ENCODE measurements at places on chromosomes 11 and 22.

DNA sequence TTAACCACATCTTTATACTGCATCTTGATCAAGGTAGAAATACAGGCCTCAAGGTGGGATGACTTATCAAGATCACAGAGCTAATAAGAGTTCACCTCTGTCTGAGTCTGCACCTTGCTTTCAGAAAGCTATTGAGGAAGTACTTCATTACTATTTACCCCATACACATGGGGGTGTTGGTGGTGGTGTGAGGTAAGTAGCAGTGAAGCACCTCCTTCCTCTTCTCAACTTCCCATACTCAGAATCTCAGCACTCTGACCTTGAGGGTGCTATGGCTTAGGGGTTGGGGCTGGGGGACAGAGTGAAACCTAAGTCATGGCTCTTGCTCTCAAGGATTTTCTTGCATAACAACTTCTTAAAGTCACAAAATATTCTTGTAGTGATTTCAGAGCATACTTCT, 56.9 kb downstream of the ME3 start:
- DNase-seq: no peak

DNA sequence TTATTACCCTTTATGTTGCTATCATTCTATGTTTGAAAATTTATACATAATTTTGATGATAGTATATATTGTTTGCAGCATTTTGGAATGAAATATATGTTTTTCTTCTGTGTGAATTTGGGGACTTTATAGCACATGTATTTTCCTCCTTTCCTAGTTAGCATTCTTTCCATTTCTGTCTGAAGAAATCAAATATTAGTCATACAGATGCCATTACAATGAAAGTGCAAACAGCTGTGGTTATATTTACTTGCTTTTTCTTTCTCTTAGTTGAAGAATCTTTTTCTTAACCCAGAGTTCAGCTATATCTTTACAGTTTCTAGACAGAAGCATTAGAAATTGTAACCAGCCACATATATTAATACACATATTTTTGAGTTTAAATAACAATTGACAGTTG, 753.1 kb upstream of the ARHGAP42 start:
- DNase-seq: no peak

GRCh38 chr22:50306753-50307749, at the start of gene PLXNB2:
Gene PLXNB2 (minus strand): TSS chr22:50307646. CDS start chr22:50290584, 17,062 bp downstream.
- DNase-seq: peak; percentile 84

DNA sequence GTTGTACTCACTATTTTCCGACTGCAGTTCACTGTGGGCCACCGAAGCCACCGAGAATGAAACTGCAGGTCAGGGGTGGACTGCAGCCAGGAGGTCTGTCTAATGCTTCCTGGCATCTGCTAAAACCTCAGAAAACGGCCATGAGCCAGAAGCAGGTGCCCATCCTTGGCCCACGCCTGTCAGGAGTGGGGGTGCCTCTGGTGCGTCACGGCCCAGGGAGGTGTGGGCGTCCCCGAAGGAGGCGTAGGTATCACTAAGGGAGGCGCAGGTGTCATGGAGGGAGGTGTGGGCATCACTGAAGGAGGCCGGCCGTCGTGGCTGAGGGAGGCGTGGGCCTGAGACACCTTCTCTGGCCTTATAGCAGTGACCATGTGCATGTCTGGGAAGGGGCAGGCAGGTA, 456.2 kb downstream of the TBC1D22A start:
- no peak for DNase-seq

GRCh38 chr22:40534379-40535188, 101.9 kb downstream of the MRTFA start:
- DNase-seq: no peak

DNA sequence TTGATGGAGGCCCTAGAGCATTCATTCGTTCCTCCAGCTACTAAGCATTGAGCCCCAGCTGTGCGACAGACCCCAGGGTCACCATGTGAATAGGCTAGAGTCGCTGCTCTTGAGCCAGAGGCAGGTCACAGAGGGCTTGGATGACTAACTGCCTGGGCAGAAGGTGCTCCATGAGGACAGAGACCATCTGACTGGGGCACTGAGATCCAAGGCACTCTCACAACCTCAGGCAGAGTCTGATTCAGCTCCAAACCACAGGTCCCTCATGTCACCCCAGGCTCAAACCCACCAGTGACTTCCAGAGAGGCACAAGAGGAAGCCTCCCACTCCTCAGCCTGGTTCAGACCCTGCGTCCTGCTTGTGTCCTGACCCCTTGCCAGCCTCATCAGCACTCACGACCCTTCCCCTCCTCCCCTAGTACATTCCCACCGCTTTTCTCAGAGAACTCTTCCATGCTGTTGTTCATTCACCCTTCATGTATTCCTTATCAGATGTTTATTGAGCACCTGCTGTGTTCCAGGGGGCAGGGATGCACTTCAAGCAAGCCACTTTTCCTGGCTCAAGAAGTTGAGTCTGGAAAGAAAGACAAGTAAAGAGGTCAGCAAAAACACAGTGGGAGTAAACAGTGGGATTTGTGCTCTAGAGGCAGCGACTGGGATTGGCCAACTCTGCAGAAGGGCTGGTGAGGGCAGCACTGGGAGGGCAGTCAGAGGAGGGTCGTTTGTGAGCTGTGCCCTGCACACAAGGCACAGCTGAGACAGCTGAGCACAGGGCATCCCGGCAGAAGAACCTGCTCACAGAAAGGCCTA, 9.3 kb downstream of the OAF start:
- no peak for DNase-seq

- no peak for DNase-seq
Observed at GRCh38 chr11:2561696-2562581, 117.1 kb downstream of the KCNQ1 start.

DNA sequence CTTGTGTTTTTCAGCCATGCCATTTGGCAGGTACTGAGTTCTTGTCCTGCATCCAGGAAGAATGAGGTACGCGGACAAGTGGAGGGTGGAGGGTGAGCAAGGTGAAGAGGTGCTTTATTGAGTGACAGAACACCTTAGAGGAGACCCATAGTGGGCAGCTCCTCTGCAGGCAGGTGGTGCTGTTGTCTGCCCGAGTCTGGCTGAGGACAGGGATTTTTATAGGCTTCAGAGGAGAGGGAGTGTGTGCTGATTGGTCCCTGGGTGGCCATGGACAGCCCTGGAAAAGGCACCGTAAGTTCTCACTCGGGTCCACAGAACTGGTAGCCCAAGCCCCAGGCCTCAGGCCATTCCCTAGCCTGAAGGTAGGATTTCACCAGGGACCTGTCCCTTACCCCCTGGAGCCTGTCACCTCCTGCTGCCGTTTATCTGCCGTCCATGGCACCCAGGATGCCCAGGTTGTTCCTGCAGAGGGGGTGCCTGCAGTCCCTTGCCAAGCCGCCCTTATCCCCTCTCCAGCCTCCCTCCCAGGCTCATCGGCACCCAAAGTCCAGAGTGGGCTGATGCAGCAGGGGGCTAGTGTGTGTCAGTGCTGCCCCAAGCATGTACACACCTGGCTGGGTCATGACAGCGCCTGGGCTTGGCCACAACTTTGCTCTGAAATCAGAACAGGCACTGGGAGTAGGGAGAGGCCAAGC, 213.6 kb downstream of the LRRC4C start:
- no peak for DNase-seq

DNA sequence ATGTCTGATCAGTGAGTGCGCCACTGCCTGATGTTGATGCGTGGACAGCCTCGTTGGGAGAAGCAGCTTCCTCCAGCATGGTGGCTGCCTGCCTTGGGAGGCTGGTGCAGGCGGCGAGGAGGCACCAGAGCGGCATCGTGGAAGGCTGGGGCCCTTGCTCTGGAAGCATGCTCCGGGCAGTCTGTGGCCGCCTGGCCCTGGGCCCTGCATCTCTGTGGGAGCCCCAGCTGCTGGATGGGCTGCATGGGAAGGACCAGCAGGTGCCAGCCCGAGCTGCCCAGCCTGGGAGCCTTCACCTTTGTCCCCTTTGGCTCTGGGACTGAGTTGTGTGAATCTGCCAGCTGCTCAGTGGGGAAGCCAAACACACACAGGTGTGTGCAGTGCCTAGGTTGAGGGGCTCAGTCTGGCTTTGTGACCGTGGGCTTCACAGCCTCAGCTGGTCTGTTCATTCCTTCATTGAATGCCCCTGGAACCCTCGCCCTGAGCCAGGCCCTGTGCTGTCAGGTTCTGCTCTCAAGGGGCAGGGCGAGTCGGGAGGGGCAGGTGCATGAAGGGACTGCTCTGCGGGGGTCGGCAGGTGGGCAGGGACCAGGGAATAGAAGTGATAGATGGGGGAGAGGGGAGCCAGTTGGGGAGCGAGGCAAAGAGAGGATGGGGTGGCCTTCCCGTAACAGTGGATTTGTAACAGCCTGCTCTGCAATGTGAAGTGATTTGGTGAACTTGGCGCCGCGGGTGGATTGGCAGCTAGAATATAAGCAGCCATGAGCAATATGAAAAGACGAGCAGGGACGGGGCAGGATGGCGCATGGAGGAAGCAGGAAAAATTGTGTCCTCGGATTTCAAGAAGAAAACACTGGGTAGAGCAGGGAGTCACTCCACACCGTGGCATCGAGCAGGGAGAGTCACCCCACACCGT, 354.2 kb downstream of the TBC1D22A start:
- DNase-seq: no peak

Measured in GM12891 (cell line).